ENCODE measurements at places on chromosomes 11 and 22.

- DNase-seq = no peak
Observed at GRCh38 chr11:13486926-13487660, 8.7 kb downstream of the PTH start.

- DNase-seq = no peak
Observed at GRCh38 chr11:102360681-102361080, 13.7 kb downstream of the BIRC2 start.

DNA sequence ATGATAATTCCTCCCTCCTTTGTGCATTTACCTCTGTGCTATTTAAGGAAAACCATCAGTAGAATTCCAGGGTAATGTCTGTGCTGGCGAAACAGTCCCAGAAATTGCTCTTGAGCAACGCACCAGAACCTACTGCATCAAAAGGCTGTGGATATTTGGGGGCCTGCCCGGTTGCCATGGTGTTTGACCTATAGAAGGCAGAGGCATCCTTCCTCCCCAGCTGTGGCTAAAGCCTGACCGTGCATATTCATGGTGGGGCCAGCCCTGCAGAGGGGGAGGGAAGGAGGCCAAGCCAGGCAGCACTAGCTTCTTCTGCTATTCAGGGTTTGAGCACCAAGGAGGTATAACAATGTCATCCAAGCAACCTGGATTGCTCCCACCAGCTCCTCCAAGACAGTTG lies 215.0 kb upstream of the E2F8 start:
- DNase-seq = no peak

- no peak for DNase-seq
Observed at GRCh38 chr11:130037058-130037457, 32.6 kb upstream of the APLP2 start.

DNA sequence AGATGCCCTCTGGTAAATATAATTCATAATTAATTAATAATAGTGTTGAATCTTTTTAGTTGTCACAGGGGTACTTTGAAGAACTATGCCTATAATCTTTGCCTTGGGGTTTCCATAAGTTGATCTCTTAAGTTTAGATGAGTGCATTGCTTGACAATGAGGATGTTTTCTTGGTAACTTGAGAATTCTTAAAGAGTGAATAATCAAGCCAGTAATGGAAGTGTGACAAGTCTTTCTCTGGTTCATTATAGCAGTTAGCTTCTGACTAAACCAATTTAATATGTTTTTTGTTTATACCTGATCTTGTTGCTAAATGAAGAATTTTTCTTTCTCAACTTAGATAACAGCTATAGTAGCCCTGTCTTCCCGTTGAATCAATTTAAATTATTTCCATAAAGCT lies 46.2 kb downstream of the ATXN10 start:
- no peak for DNase-seq

GRCh38 chr11:1055990-1056771 lies 18.5 kb upstream of the MUC2 start:
- no peak for DNase-seq

- no peak for DNase-seq
Observed at GRCh38 chr11:93524858-93525257, 18.3 kb downstream of the SMCO4 start.
